ENCODE measurements at places on chromosomes 2 and 18. TPM values are rescaled to one million over a fixed set of nuclear protein-coding genes. Genes with fewer than 3 reads are reported as not detected.

GRCh38 chr2:216043949-216044348 is 30.6 kb upstream of the MREG start:
- DNase-seq: no peak

DNA sequence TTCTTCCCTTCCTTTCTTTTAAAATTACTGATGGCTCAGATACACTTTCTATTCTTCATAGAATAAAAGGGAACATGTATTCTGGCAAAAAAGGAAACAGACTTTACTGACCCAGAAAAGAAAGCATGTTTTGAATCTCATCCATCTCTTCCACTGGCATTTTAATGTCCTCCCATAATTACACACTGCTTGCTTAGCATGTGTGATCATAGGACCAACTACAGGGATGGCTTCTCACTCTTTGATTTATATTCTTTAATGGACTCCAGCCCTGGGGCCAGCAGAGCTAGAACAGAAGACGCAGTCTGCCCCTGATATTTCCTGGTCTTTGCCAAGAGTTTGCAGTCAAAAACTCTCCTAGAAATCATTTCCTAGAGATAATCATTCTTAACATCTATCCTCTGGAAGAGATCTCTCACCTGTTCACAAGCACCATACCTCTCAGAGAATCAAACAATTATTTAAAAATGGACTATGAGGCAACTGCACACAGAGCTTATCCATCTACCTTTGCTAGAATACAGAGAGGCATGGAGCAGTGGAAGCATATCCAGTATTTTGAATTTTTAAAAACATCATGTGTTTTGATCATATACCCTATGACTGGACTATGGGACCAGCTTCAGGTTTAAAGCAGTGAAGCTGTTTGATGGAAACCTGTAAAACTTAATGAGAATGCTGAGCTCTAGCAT is 429.1 kb downstream of the NRXN1 start:
- DNase-seq: no peak

DNA sequence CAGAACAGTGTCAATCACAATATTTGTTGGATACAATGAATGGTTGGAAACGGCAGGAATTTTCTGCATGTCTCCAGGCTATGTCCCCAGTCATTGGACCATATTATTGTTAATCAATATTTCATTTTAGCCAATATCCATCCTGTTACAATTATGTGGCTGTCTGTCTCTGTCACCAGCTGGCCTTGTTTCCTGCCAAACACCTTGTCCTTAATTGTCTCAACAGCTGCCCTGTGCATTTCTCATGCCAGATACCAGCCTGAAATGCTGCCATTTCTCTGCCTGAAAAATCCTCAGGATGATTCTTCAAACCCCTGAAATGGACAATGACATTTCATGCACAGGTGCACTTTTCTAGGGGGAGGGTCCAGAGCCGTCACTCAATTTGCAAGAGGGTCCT is 170.6 kb downstream of the ALPK2 start:
- no peak for DNase-seq

Gene CIB4
- 1.3 TPM for polyA plus RNA-seq

- DNase-seq: no peak
These were observed 84.2 kb downstream of the SLC39A10 start for GRCh38 chr2:195741191-195741590.

Gene PDCL3
- polyA plus RNA-seq: 31.8 TPM

DNA sequence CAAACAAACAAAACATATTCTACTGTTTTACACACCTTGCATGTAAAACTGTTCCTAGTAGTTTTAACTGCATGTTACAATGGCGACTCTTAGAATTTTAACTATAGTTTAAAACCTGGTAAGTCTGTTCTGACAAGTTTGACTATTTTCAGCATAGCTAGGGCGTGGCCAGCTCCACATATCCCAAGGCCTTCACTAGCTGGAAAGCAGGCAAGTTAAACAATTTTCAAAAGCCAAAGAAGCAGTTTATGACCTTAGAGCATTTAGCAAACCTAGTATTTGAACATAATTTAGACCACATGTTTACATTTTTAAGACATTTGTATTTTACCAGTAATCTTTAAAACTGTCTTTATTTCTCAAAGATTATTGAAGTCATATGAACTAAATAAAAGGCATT is 402.8 kb upstream of the SYT4 start:
- no peak for DNase-seq

DNA sequence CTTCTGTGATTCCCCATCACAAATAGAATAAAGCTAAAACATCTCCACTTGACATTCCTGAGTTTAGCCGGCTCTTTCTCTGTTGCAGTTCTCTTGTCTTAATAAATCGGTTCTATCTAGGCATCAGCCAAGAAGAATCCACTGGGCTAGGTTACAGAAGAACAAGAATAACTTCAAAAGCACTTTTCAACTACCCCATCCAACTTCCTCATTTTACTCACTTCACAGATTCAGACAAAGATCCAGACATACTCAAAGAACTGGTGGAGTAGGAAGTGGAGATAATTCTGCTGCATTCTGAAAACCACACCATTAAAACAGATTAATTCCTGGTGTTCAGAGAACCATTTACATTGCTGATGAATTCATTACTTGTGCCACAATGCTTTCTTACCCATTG is 9.6 kb upstream of the ALPK2 start:
- no peak for DNase-seq

- no peak for DNase-seq
These were observed at the start of gene ANKRD29 for GRCh38 chr18:23662309-23663263. TSS of gene ANKRD29 (minus strand) at chr18:23662911. CDS start at chr18:23662730, 181 bp downstream.

DNA sequence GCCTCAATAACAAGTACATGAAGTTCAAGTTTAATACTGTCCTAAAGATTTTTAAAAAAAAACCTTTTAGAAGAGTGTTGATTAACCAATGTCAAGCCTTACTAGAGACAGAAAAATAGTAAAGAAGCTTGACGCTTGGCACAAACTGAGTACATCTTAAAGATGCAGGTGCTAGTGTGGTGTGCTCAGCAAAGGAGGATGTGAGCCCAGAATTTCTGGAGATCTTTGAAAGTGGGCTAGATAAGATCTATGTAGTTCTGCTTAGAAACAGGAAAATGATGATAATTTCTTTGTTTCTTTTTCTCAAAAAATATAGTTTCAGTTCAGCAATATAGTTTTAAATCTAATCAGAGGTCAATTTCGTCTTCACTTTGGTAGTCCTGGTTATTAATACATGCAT is 118.3 kb upstream of the KLHL14 start:
- no peak for DNase-seq

DNA sequence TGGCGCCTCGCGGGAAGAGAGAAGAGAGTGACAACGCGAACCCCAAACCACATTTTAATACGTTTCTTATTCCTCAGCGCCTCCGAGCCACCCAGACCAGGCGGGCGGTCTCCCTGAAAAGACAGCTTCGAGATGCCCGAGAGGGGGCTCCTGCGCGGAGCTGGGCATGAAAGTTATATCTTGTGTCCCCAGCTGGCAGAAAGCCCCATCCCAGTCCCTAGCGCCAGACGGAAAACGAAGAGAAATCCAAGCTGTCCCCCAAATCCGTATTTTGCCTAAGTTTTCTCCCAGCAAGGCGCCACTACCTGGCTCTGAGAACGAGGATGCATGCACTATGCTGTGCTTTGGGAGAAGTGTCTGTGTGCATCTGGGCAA is 797 bp downstream of the NXPH2 start:
- DNase-seq: no peak

- DNase-seq: no peak
These were observed 12.8 kb upstream of the CCDC85A start for GRCh38 chr2:56170988-56171387.

Gene ALLC
- not detected for polyA plus RNA-seq

GRCh38 chr2:71664161-71664560 is 210.8 kb downstream of the DYSF start:
- no peak for DNase-seq

DNA sequence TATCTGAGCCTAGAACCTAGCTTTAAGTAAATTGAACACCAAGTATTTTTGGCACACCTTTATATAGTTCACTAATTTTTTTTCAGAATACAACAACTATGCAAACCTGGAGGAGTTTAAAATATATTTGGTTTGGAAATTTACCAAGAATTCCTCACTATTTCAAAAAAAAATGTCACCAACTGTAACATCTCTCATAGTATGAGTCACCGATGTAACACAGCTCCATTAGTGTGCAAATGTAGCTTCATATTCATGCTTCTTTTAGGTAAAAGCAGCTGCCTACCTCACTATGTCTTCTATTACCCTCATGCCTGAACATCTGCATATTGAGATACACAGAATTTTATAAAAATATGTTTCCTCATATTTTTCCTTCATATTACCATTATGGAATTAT is 80.5 kb downstream of the NRXN1 start:
- no peak for DNase-seq

GRCh38 chr2:152861349-152861942 is 143.0 kb downstream of the ARL6IP6 start:
- DNase-seq: peak; percentile 1

- no peak for DNase-seq
These were observed 20.9 kb downstream of the NETO1 start for GRCh38 chr18:72846736-72847533.

GRCh38 chr2:179017773-179018357 is 32.1 kb downstream of the CCDC141 start:
- DNase-seq: no peak

DNA sequence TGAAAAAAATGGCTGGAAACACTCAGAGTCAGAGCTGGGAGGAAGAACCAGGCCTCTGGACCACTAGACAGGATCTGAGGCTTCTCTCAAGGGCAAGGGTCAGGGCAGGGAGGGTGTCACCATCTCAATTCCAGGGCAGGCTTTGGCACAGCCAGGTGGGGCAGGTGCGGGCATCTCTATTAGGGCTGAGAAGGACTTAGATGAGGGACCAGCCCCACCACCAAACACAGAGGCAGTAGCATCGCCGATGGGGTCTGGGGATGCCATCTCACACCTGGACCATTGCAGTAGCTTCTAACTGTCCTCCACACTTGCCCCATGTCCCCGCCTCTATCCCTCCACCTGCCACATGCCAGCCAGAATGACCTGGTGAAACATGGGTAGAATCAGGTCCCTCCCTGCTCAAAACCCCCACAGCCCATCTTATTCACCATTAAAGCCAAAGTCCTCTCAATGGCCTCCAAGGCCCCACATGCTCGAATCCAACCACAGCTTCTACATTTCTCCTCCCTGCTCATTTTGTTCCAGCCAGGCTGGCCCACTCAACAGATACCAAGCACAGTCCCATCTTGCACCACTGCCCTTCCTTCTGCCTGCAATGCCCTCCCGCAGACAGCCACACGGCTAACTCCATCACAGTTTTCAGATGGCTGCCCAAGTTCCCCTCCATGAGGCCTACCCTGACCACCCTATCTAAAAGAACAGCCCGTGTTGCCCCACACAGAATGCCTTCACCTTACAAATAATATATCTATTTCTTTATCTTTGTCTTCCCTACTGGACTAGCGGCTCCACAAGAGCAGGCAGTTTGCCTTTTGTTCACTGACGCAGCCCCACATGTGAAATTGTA is 177.4 kb downstream of the SMAD2 start:
- DNase-seq: no peak

Gene ABCB11
- 0.14 TPM for polyA plus RNA-seq

- peak; percentile 16 for DNase-seq
These were observed 14.8 kb downstream of the ZAP70 start for GRCh38 chr2:97728091-97728731.

- DNase-seq: no peak
These were observed 24.8 kb downstream of the SMAD4 start for GRCh38 chr18:51054764-51055163.

DNA sequence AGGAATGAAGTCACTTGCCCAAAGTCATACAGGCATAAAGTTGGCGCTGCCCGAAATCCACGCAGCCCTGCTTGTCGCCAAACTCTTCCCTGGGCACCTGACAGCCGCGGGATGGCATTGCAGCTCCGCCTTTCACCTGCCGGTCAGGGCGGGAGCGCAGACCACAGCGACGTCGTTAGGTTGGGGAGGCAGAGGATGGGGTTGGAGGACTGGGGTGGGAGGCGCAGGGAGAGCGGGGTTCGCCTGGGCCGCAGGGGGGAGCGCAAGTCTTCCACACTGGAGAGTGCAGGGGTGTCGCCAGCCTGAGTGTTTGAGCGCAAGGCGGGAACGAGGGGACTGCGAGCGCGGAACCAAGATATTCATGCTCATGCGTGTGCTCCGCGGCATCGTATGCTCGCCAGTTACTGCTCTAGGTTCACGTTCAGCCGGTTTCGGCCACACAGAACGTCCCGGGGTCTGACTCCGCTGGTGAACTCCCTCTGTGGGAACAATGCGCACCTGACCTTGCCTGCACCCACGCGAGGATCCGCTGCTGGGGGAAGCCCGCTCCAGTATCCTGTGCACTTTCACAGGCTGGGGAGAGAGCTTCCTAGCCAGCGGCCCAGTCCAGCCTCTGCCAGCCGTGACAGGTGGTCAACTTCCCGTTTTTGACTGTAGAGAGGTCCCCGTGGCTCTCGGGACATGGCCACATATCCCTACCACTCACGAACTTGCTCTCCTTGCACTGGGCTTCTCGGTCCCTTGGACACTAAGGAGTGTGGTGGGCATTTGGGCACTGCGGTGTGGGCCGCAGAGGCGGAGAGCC is 767 bp upstream of the NPPC start:
- peak; percentile 23 for DNase-seq

Gene NDC80
- polyA plus RNA-seq: 25.0 TPM

DNA sequence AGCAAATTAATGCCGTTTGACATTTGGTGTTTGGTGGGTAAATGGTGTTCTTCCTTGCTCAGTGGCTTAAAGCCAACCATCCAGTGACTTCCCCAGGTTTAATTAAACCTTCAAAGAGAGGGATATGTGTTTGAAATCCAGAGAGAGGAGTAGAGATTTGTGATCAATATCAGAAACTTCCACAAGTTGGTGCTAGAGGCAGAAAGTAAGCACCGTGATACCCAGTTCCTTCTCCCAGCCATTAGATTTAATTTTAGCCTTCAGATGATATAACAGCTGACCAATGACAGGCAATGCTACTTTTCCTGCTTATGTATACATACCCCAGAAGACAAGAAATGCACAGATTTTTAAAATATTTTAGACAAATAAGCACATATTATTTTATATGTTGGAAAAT is 398.5 kb downstream of the CDH2 start:
- no peak for DNase-seq

DNA sequence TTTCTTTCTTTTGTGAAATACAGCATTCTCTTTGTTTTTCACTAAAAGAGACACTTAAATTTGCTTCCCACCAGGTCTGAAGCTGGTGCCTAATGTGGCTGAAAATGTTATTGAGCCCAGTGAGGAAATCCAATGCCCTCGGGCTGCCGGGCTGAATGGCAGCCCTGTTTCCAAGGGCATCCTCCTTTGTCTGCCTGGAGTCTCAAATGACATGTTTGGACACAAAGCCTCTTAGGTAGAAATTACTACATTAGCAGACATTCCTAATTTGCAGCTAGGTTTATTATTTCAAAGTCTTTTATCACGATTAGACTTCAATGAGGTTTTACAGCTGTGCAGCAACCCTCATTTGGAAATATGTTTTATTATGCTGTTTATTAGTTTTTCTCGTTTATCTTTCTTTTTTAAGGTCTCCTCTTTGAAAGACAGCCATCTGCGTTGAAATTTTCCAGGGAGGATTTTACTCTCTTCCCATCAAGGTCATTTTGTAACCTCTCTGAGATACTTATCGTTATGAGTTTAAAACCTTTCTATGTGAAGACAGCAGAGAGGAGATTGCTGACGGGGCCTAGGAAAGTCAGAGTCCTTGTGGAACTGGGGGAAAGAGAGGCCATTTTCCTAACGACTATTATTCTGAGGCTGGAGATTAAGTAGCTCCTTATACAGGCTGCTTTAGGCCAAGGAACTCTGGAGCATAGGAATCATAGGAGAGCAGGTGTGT is 59.0 kb upstream of the ZNF532 start:
- no peak for DNase-seq
